Activated CD4-positive, alpha-beta T cell treated with anti-CD3 and anti-CD28 coated beads for 24 hours (primary cell): ENCODE measurements at places on chromosomes 11 and 22.

DNA sequence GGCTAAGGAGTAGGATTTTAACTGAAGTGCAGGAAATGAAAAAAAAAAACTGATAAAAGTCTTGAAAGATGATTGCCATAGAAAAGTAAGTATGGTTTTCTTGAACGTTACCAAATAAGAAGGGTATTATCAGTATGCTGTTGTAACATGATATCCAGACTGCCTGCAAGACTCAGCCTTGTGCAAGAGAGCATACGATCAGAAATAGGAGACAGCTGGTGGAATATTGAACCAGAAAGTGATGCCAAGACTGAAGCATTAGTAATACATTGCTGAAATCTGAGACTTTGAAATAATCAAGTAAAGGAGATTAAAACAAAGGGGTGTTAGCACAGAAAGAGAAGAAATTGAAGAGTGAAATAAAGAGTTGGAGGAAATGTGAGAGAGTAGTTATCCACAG lies 452.7 kb upstream of the CNTN5 start:
- no peak for DNase-seq

GRCh38 chr11:100174881-100175280 lies 512.2 kb upstream of the ARHGAP42 start:
- DNase-seq, result no peak

- no peak for DNase-seq
Measured at GRCh38 chr11:121367001-121367843, 74.7 kb downstream of the SC5D start.

GRCh38 chr11:119100246-119100970 lies 1.2 kb downstream of the DPAGT1 start:
- no peak for DNase-seq

DNA sequence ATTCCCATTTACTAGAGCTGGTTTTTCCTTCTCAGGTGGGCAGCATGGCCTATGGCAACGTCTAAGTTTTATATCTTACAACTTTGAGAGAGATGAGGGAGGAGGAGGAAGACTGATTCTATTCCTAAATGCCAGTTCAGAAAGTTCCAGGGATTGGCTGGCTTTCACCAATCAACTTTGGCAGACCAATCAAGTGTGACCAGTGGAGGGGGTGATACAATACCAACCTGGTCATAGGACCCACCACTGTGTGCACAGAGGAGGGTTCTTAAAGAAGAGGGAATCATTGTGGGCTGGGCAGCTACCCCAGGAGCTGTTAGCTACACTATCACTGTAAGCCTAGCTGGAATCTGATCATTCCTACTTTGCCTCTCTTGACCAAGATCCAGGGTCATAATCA lies 8.1 kb downstream of the DIXDC1 start:
- no peak for DNase-seq

DNA sequence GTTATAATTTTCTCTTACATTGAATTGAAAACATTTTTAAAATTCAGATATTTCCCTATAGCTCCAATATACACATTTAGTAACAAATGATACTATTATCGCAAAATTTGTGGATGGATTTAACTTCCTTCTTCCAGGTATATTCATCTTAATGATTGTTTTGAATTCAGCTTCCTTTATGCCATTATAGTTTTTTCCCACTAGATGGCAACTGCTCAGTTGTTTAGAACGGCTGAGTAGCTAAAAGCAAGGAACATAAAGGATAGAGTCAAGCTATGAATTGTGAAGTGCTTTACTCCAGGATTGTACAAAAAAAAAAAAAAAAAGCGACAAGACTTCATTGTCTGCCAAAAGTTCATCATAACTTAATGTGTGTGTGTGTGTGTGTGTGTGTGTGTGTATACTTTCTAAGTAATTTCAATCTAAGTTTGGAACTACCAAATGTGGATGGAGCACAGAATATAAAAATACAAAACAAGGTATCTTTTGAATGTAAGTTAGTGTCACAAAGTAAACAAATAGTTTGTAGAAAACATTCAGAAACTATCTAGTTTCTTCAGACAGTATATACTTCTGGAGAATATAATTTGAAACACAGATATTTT lies 846.4 kb downstream of the DLG2 start:
- no peak for DNase-seq

- DNase-seq, result no peak
Measured at GRCh38 chr22:27197052-27197451, 539.7 kb downstream of the MIAT start.

DNA sequence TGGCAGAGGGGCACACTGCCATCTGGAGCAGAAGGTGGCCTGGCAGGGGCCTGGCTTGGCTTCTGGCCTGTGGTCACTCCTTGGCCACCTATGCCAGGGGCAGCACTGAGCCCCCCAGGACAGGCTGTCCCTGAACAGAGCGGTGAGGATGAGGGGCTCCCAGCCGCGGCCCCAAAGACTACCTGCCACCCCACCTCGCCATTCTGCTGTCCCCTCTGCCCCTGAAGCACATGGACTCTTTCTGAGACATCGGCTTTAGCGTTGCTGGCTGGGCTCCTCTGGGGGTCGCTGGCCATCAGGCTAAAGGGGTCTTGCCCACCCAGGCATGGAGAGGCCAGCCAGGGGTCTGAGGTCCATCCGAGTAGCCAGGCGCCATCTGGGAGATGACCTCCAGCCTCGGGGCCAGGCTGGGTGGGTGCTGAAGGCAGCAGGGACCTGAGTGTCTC lies 87.8 kb downstream of the WNT7B start:
- no peak for DNase-seq

GRCh38 chr22:23183061-23183698 lies 2.9 kb downstream of the BCR start:
- DNase-seq, result no peak

DNA sequence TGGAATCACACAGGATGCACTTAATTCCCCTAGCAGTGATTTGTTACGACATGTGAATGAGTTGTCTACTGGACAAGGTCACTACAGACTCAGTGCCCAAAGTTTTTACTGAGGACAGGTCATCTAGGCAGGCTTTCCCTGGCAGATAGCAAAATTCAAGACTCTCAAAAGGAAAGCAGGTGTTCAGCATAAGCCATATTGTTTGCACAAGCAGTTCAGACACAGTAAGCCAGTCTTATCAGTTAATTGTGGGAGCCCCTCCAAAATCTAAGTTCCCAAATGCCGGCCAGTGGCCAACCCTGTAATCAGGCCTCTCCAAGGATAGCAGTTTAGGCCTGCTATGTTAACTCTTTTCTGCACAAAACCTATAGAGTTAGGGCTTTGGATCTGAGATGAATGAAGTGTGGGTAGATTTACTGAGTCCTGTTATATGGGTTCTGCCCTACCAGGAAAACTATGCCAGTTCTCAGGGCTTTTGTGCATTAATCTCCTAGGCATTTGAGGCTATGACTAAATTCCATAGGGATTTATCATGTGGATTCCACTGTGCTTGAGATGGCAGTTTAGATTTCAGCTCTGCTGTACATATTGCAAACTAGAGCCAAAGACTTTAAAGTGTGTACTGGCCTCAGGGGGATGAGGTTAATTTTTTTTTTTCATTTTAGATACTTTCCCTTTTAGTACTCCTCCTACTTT lies 4.8 kb upstream of the ARHGEF12 start:
- DNase-seq, result no peak

DNA sequence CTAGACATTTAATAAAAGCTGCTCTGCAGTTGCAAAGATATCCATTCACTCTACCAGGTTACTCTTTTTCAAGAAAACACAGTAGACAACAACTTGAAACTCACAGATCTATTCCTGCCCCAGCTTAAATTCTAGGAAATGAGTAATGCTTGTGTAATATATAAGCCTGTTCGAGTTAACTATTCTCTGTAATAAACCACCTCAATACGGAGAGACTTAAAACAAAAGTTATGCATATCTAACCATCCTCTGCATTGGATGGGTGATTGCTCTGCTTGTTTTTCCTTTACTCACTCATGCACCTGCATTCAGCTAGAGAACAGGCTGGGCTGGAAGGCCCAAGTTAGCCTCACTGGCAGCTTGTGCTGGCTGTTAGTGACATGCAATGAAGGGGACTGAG lies 13.3 kb downstream of the LRRC4C start:
- DNase-seq, result no peak

DNA sequence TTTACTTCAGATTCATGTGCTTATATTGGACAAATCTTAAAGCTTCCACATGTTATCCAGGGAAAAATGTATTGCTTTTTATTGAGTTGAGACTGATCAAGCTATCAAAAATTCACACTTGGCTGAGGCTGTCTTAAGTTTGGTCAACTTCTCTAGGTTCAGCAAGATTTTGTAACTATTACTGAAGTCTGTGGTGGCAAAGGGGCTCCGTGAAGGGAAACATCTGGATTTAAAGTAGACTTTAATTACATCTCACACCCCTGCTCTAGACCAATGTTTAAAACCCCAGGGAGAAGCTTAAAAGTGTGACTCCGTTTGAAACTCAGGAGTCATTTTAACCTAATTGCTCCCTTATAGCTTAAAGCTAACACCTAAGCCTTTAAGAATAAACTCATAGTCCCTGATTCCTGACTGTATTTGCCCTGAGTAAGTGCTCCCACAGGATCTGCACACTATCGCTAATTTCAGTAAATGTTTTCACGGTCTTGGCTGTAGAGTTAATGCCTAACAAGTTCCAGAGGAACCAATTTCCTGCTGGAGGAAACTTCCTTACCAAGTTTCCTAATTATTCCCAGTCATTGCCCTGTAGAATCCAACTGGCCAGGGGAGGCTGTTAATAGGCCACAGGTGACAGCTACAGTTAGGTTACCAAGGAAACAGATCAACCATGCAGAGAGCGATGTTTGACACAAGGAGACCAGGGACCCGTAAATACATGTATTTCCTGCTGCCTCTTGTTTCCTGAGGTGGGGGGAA lies 40.5 kb downstream of the OR10A6 start:
- DNase-seq, result no peak

- DNase-seq, result no peak
Measured at GRCh38 chr11:123567466-123567865, 87.0 kb downstream of the SCN3B start.

- no peak for DNase-seq
Measured at GRCh38 chr11:28227460-28227859, 119.3 kb downstream of the METTL15 start.

- no peak for DNase-seq
Measured at GRCh38 chr11:16799221-16799620, 60.8 kb downstream of the C11orf58 start.

DNA sequence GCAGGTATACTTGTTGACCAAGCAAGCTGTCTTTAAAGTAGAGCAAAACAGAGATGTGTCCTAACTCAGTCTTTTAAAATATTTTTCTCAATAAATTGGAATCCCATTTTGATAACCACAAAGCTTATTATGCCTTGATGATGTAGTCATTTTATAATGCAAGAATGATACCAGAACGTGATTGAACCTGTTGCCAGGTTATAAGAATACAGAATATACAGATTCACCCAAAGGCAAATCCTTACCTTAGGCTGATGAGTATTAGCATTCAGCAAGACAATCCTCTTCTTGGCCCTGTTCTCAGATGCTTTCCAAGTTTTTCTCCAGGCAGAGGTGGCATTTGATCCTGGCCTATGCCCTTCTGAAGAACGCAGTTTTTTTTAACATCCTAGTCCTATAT lies 76.1 kb downstream of the PPFIBP2 start:
- DNase-seq, result no peak

DNA sequence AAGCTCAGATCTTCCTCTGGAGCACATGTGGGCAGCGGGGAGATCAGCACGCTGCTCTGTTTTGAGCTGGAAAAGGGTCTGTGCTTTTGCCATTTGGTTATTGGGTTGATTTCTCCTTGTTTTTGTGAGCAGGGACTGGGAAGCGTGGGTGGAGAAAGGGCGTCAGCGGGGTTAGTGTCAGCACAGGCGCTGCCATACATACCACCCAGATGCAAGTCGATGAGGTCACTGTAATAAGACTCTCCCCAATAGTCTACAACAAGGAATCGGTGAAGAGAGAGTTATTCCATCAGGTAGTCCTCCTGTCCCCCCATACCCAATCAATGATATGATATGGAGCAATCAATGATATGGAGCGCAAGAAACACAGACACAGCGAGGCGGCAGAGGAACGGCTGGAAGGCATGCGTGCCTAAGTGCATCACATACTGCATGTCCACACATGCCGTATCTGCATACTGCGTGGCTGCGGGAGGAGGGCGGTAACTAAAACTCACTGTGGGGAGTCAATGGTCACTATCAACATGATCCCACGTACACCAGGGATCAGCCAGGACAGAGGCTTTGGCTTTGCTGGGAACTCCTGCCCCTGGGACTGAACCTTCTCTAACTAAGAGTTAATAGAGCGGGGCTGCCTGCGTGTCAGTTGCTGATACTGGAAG lies 29.5 kb upstream of the BID start:
- DNase-seq, result no peak

- no peak for DNase-seq
Measured at GRCh38 chr11:112292785-112293407, 32.2 kb upstream of the PLET1 start.

- DNase-seq, result no peak
Measured at GRCh38 chr11:65589444-65590239, 6.0 kb downstream of the KCNK7 start.

- DNase-seq, result no peak
Measured at GRCh38 chr22:45190202-45190872, 26.6 kb downstream of the NUP50 start.

- DNase-seq, result no peak
Measured at GRCh38 chr11:72970557-72971118, 156.4 kb downstream of the ATG16L2 start.

DNA sequence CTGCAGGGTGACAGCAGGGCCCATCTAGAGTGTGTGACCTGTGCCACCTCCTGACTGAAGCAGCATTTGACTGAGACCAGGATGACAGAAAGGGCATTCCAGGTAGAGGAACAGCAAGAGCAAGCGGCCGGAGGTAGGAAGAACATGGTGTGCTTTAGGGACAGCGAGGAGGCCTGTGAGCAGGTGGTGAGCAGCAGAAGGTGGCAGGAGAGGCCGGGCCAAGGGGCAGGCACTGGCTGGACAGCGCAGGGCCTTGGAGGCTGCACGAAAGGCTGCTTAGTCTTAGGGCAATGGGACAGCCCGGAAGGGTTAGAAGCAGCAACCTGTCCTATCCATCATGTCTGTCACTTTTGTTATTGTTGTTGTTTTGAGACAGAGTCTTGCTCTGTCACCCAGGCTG lies 17.6 kb upstream of the LRRC32 start:
- DNase-seq, result no peak

- DNase-seq, result peak; percentile 70
Measured at GRCh38 chr11:67613960-67614715, 7.4 kb downstream of the NDUFV1 start.

- no peak for DNase-seq
Measured at GRCh38 chr11:127448101-127448500, 447.5 kb upstream of the KIRREL3 start.

GRCh38 chr11:56720513-56720912 lies 21.6 kb downstream of the OR9G1 start:
- no peak for DNase-seq

DNA sequence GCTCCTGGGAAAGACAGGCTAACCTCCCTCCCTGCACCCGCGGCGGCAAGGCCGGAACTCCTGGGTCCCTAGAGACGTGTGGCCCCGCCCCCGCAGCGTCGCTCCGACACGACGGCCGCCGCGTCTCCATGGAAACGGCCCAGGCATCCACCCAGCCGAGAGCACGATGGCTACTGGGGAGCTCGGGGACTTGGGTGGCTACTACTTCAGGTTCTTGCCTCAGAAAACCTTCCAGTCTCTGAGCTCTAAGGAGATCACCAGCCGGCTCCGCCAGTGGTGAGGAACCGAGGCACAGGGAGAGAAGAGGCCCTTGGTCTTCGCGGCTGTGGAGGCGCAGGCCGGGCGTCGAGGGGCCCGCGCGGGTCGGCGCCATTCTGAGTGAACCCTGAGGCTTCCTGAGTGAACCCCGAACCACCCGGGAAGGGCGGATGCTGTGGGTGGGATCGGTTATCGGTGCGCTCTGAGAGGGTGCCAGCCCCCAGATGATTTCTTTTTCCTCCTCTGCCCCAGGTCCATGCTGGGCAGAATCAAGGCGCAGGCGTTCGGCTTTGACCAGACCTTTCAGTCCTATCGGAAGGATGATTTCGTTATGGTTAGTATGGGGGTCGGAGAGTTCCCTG lies at the start of gene CFAP300:
TSS of gene CFAP300 (plus strand) at position 133 of the 620 bp plus-strand sequence. CDS start at position 167, 34 bp downstream.
- DNase-seq, result peak; percentile 60
